ENCODE measurements at places on chromosomes 5 and 9.

DNA sequence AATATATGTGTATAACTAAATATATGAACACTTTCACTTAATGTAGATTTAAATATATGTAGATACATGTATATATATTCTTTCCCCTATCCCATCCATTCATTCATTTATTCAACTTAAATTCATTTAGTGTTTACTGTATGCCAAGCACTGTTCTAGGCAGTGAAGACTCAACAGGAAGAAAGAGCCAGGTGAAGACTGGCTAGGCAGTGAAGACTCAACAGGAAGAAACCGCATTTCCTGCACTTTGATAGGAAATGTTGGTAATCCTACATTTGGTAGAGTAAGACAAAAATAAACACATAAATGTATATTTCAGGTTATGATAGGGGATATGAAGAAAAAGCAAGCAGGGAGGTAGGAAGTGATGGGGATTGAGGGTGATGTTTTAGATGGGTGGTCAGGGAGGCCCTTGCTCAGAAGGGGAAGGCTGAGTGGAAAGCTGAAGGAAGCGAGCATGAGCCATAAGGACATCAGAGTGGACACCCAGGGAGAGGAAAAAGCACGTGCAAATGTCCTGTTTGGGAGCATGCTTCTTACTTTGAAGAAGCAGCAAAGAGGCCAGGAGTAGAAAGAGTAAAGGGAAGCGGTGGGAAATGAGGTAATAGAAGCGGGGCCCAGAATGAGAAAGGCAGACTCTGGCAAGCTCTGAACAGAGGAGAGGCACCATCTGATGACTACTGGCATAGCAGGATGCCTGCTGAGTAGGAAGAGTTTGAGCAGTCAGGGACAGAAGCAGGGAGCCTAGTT lies 227.8 kb upstream of the MAP3K1 start:
- no peak for DNase-seq

DNA sequence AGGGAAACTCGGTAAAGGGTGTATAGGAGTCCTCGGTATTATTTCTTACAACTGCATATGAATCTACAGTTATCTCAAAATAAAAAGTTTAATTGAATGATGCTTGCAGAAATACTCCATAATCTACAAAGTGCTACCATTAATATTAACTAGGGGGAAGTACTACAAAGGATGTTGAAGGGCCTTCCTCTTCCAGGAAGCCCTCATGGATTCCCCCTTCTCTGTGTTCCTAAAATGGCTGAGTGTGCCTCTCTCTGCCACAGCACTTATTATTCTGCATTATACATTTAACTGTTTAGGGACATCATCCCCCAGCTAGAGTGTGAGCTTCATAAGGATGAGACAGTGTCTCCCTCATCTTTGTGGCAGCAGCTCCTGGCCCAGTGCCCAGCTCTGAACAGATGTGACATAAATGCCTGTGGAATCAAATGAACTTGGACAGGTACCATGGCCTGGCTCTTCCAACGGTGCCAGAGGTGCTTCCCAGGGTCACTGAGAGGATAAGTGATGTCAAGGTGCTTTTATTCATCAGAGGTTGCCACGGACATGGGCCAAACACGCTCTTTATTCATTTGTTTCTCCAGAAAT lies 99.5 kb downstream of the PAX5 start:
- DNase-seq, result no peak

DNA sequence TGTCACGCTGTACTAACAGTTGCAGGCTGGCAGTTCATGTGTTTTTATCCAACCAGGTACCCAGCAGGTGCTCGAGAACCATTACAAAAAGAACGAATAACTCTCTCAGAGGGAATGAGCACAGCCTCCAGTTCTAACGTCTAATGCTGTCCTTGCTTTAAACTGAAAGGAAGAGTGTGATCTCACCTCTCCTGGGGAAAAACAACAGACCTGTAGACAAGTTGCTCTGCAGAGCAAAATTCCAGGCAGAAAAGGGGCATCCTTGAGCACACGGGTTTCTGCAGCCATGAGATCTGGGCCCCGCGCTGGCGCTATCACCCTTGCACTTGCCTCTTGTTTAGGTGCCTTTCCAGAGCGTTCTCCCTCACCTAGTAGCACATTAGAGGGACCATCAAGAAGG lies 92.5 kb upstream of the DNAH5 start:
- no peak for DNase-seq

DNA sequence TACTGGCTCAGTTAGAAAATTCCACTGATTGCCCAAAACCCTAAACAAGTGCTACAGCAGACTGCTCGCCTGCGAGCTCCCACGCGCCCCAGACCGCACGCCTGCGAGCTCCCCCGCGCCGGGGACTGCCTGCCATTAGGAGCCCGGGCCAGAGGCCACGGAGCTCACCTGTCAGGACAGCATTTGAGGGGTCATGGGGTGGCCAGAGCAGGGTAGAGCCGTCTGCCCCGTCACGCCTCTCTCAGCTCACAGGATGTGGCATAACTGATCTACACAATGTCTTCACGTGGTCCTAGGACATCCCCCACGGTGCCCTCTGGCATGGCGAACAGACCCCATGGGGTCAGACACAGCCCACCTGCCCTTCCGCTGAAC lies 29.1 kb upstream of the LRRC14B start:
- DNase-seq, result no peak

DNA sequence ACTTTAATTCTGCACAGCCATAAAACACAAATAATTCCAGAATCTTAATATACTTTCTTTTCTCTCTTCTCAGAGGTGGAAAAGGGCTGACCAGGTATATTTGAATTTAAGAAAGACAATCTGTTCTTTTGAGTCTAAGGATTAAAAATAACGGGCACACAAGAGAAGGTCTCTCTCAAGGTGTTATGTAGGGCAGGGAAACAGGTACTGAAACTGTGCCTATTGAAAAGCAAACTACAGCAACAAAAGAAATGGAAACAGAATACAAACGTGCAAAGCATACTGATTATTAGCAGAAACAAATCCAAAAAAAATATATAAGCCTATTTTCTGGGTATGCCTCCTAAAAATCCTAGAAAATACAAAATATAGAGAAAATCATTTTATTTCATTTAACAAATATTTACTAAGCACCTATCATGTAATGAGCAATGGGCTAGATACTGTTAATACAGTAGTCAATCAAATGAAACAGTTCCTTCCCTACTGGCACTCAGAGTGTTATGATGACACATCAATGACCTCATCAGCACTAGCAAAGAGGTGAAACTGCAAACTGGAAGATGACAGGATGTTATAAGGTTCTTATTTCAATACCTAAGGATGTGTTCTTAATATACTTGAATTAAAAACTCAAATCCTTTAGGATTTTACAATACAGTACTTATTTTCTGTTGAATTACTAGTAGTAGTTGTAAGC lies 87.7 kb downstream of the AUH start:
- no peak for DNase-seq

DNA sequence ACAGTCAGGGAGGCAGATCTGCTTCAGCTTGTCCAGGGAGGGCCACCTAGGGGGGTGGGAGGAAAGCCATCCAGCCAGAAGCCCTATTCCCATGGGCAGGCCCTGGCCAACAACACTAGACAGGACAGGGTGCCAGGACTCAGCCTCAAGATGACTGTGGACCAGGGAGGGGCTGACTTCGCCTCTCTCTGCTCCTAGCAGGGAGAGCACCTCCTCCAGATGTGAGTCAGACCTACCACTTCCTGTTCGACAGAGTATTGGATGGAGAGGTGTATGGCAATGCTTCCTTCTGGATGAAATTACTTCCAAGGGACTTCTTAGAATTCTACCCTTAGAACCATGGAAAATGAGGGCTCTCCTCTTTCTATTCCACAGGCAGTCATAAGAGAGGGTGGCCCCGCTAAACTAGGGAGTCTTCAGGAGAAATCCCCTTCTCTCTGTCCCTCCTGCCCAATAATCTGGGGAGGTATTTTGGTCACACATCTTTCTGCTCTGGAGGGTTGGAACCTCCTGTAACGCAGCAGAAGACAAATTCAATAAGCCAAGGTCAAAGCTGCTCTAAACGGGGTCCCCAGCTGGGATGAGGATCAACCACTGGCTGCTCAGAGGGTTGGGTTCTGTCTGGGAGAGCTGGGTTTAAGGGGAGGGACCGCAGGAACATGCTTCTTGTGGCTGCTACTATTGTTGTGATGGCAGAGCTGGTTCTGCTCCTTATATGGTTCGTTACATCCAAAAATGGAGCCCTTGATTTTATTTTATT lies 23.2 kb upstream of the RCL1 start:
- DNase-seq, result no peak

DNA sequence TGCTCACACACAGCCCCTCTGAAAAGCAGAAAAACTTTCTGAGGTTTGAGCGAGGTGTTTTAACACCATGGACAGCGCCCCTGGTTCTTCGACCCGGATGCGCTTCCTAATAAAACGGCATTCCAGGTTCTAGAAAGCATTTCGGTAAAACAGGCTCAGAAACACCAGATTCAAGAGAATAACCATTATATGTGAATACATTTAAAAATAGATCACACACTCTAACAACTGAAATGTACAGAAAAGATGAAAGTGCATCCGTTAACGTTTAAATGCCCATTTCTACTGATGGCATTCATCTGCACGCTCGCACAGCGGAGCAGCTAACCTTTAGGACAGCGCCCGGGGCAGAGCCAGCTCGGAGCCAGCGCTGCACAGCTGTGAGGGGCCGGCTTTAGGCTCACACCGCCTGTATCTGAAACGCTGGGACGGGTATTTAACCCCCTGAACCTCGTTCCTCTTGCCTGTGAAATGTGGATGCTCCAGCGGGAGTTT lies 26.3 kb upstream of the TENT4A start:
- DNase-seq, result no peak

DNA sequence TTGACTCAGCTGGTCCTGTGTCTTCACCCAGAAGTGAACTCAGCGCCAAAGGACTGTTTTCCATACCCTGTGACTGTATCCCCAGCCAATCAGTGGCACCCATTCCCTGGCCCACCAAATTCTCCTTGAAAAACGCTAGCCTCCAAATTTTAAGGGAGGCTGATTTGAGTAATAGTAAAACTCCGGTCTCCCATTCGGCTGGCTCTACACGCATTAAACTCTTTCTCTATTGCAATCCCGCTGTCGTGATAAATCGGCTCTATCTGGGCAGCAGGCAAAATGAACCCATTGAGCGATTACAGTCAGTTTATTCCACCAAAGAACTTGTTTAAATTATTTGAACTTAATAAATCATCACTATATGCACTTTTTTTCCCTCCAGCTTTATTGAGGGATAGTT lies 55.9 kb upstream of the PPP1R26 start:
- DNase-seq, result no peak

DNA sequence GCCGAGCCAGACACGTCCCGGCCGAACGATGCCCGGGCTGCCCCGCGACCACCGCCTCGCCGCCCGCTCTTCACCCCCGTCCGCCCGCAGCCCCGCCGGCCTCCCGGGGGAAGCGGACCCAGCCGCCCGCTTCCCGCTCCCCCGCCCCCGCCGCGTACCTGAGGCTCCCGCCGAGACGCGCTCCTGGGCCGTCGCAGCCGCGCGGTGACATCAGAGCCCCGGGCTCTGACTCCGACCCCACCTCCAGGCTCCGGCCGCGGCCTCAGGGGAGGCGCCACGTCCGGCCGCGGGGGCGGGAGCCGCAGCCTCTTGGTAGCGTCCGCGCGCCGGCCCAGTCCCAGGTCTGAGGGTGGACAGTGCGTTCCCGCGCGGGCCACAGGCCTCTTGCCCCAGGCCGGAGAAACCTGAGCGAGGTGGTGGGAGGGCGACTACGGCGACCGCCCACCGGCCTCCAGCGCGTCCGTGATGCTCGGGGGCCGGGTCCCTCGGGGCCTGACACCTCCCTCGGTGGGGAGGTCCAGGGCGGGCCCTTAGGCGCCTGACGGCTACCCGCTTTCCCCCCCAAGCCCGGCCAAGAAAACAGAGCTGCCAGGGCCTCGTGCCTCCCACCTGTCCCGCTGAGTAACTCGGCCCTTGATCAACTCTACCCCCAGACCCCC lies at the start of gene SHROOM1:
Gene SHROOM1, minus strand, starts transcription at position 212 of the 659 bp plus-strand sequence. CDS start 4,507 bp downstream, outside the sequence.
- DNase-seq, result no peak

- peak; percentile 24 for DNase-seq
Observed at GRCh38 chr9:129639756-129640085, 2.2 kb downstream of the ASB6 start.

DNA sequence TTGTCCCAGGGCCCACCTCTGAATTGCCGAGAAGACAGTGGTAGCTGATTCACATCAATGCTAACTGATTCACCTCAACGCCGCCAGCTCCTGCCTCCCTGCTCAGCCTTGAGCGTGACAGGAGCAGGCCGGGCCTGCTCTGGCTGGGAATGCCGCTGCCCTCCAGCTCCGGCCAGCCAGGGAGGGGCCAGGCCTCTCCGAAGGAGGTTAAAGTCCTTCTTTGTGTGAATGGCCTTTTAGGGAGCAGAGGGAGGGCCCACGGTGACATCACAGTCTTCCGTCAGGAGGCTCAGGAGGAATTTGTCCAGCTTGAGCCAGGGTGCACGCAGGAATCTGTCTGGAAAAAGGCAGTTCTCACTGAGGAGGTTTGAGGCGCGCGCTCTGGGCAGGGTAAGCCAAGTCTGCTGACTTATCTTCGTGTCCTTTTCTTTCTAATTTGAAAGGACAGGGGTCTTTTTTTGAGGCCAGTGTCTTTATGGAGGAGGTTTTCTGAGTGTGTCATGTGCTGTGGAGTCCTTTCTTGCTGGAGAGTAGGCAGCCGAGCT lies 82.7 kb downstream of the C9orf152 start:
- DNase-seq, result peak; percentile 90

- DNase-seq, result no peak
Observed at GRCh38 chr5:44329716-44330115, 59.5 kb downstream of the FGF10 start.

- no peak for DNase-seq
Observed at GRCh38 chr9:98686961-98687855, 21.5 kb downstream of the GABBR2 start.

DNA sequence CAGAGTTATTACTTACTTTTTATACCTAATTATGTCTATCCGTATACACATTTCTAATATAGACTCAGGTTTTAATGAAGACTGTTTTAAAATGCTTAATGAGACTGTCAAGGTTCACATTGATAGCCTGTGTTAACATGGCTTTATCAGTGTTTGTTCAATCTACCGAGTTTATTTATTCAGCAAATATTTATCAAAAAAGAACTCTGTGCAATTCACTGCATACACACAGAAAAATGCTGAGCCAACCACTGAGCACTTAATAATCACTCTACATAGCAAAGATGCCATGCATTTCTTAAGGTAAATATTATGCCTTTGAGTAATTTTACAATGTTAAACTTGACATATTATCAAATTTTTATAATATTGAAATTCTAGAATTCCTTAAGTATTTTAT lies 428.2 kb downstream of the ANXA1 start:
- no peak for DNase-seq

DNA sequence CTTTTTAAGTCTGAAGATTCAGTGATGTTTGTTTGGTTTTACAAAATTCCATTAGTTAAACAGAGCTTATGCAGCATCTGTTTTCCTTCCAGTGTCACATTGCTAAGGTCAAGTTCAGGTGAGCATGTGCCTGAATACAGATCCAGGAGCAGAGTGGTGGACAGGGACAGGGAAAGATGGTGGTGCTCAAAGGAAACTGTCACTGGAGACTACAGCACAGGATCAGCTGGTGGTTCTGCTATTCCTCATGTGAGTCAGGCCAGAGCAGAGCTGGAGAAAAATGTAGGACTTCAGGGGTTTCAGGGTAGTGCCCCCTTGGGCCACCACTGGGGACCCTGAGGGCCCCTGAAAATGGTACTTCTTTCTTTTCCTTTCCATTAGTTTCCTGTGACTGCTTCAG lies 283.5 kb upstream of the DAP start:
- DNase-seq, result no peak
